ENCODE measurements at places on chromosomes 2 and 18. TPM values are rescaled to one million over a fixed set of nuclear protein-coding genes. Genes with fewer than 3 reads are reported as not detected.

The ABCG5 gene
- total RNA-seq = not detected

The PDK1 gene
- total RNA-seq = 42.8 TPM

The SKOR2 gene
- total RNA-seq = not detected

The FEV gene
- total RNA-seq = not detected

GRCh38 chr2:44777537-44777936 lies 164.0 kb upstream of the SIX3 start:
- peaks cover 10% of the 10 kb centered on the region for H3K27me3 ChIP-seq
- peaks cover 3% of the 10 kb centered on the region for H3K4me1 ChIP-seq
- H3K36me3 ChIP-seq = no peaks in the 10 kb centered on the region

DNA sequence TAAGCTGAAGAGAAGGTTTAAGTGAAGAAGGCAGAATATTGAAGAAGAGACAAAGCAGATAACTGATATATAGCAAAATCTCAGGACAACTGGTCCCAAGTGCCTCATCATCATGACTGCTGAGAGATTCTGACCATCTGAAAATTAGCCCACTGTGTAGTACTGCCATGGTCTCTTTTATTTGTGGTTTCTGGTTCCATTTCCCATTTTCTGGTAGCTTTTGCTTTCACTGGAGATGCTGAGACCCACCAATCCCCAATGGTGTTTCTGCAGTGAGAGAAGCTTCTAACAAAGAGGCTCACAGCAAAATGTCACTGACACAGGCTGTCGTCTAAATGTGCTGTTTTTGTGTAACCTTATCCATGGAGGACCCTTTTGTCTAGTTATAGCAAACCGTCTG lies 79.5 kb downstream of the TMEM163 start:
- no peak for DNase-seq
- no peak overlapping the region for H3K27ac ChIP-seq
- no peak overlapping the region for H3K4me3 ChIP-seq
- peaks cover 19% of the 10 kb centered on the region for H3K27me3 ChIP-seq
- H3K36me3 ChIP-seq = no peaks in the 10 kb centered on the region

- H3K4me1 ChIP-seq = no peaks in the 10 kb centered on the region
- no peak for DNase-seq
- H3K27me3 ChIP-seq = peaks cover 9% of the 10 kb centered on the region
- H3K4me3 ChIP-seq = no peak overlapping the region
- no peaks in the 10 kb centered on the region for H3K36me3 ChIP-seq
- H3K27ac ChIP-seq = no peak overlapping the region
These were observed 393.7 kb downstream of the STK39 start for GRCh38 chr2:167853717-167854116.

DNA sequence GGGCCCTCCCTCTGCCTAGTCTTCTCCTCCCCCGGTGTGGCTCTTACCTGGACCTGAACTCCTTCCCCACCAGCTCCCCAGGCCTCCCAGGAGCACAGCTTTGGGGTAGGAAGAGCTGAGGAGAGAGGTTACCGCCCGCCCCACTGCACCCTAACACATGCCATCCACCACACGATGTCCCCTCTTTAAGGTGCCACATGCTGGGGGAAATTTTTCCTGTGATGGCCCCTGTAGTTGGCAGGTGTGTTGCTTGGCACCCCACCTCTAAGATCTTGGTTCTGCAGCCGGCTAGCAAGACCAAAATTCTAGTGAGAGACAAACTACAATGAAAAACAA lies 6.9 kb upstream of the TEX261 start:
- DNase-seq = no peak
- H3K27ac ChIP-seq = peak overlapping the region; percentile 85
- no peak overlapping the region for H3K4me3 ChIP-seq
- peaks cover 21% of the 10 kb centered on the region for H3K4me1 ChIP-seq

- H3K36me3 ChIP-seq = no peaks in the 10 kb centered on the region
- DNase-seq = no peak
- no peaks in the 10 kb centered on the region for H3K27me3 ChIP-seq
- H3K4me1 ChIP-seq = peaks cover 7% of the 10 kb centered on the region
These were observed 40.3 kb downstream of the CYB5A start for GRCh38 chr18:74251297-74252038.

GRCh38 chr2:216369821-216370220 lies 2.5 kb downstream of the MARCHF4 start:
- H3K36me3 ChIP-seq = peaks cover 3% of the 10 kb centered on the region
- no peak overlapping the region for H3K27ac ChIP-seq
- no peak overlapping the region for H3K4me3 ChIP-seq

DNA sequence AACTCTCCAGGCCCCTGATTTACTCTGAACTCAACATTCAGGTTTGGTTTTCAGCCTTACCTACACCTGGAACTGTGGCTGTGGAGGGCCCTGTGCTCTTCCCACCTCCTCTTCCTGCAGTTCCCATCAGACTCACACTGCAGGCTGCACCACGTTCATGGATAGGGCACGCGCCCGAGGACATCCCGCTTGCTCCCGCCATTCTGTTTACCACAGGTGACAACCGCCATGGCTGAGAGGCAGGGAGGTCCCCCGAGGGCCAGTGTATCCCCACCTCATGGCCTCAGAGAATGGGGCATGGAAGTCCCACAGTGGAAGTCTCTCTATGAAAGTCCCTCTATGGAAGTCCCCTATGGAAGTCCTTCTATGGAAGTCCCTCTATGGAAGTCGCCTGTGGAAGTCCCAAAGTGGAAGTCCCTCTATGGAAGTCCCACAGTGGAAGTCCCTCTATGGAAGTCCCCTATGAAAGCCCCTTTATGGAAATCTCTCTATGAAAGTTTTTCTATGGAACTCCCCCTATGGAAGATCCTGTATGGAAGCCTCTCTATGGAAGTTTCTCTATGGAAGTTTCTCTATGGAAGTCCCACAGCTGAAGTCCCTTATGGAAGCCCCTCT lies 358.4 kb upstream of the SALL3 start:
- H3K27me3 ChIP-seq = no peaks in the 10 kb centered on the region
- no peaks in the 10 kb centered on the region for H3K36me3 ChIP-seq

DNA sequence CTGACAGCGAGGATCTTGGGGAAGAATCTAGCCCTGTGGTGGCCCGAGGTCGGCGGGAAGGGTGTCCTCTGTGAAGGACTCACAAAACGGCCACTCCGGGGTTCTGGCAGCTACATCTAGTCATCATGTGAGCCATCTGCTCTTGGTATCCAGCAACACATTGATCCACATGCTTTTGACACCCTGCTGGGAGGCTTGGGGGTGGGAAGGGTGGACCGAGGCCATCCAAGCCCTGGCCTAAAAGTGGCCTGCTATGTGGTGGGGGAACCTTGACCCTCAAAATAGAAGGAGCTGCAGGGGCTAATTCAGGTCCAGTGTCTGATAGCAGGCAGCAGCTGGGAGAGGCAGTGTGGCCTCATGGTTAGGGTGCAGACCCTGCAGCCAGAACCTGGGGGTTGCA lies 145.7 kb downstream of the CELF4 start:
- DNase-seq = no peak
- no peaks in the 10 kb centered on the region for H3K4me1 ChIP-seq
- H3K36me3 ChIP-seq = no peaks in the 10 kb centered on the region
- peaks cover 3% of the 10 kb centered on the region for H3K27me3 ChIP-seq
- H3K4me3 ChIP-seq = no peak overlapping the region

DNA sequence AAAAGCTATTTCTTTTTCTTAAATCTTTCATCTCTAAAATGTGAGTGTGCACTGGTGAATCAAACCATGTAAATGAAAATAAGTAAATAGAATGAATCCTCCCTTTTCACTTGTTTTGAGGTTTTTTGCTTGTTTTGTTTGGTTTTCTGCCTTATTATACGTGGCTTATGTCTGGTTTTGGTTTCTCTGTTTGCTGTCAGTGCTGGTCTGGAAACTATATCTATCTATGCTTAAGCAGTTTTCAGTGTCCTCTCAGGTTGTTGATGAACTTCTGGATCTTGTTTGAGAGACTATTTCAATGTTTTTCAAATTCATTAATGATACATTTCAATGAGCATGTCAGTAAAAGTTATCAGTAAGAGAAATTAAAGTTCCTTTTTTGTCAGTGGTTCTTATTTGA lies 48.1 kb upstream of the TNFRSF11A start:
- peaks cover 25% of the 10 kb centered on the region for H3K36me3 ChIP-seq
- H3K27ac ChIP-seq = no peak overlapping the region
- DNase-seq = no peak
- H3K4me1 ChIP-seq = peaks cover 14% of the 10 kb centered on the region
- H3K4me3 ChIP-seq = no peak overlapping the region

DNA sequence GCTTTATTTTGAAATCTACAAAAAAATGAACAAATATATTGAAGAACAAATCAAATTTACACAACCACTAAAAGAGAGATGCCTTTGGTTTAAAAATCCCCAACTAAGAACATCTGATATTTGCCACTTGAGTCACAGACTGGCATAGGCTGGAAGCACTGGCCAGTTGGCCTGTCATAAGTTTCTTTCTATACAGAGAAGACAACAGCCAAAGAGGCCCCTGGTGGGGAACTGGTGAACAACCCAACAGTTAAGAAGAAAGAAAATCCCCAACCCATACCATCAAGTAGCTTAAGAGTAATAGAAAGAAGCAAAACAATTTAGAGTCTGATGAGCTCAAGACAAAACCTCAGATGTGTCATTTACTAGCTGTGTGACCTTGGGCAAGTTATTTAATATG lies 45.5 kb downstream of the OSR1 start:
- H3K36me3 ChIP-seq = no peaks in the 10 kb centered on the region
- no peak overlapping the region for H3K4me3 ChIP-seq
- H3K4me1 ChIP-seq = no peaks in the 10 kb centered on the region
- no peak for DNase-seq
- H3K27me3 ChIP-seq = no peaks in the 10 kb centered on the region
- no peak overlapping the region for H3K27ac ChIP-seq

GRCh38 chr2:96913398-96914202 lies 43.7 kb upstream of the SEMA4C start:
- H3K4me1 ChIP-seq = peaks cover 26% of the 10 kb centered on the region
- H3K27me3 ChIP-seq = peaks cover 4% of the 10 kb centered on the region
- H3K36me3 ChIP-seq = peaks cover 21% of the 10 kb centered on the region
- H3K4me3 ChIP-seq = peak overlapping the region; percentile 84

- no peak for DNase-seq
- peaks cover 4% of the 10 kb centered on the region for H3K27me3 ChIP-seq
- no peaks in the 10 kb centered on the region for H3K36me3 ChIP-seq
- no peak overlapping the region for H3K27ac ChIP-seq
- no peaks in the 10 kb centered on the region for H3K4me1 ChIP-seq
These were observed 86.2 kb downstream of the MCFD2 start for GRCh38 chr2:46829231-46829995.

- DNase-seq = no peak
- no peaks in the 10 kb centered on the region for H3K27me3 ChIP-seq
- peak overlapping the region; percentile 42 for H3K27ac ChIP-seq
These were observed 94.9 kb downstream of the BCL2 start for GRCh38 chr18:63224630-63225029.

GRCh38 chr2:45930396-45930792 lies 278.9 kb downstream of the PRKCE start:
- H3K4me1 ChIP-seq = no peaks in the 10 kb centered on the region
- no peaks in the 10 kb centered on the region for H3K27me3 ChIP-seq
- peaks cover 2% of the 10 kb centered on the region for H3K36me3 ChIP-seq
- H3K27ac ChIP-seq = no peak overlapping the region
- no peak for DNase-seq
- H3K4me3 ChIP-seq = no peak overlapping the region

- H3K4me3 ChIP-seq = no peak overlapping the region
- no peaks in the 10 kb centered on the region for H3K4me1 ChIP-seq
- H3K36me3 ChIP-seq = no peaks in the 10 kb centered on the region
- no peak overlapping the region for H3K27ac ChIP-seq
- no peaks in the 10 kb centered on the region for H3K27me3 ChIP-seq
- DNase-seq = no peak
These were observed 66.3 kb upstream of the GATA6 start for GRCh38 chr18:22102953-22103646.

DNA sequence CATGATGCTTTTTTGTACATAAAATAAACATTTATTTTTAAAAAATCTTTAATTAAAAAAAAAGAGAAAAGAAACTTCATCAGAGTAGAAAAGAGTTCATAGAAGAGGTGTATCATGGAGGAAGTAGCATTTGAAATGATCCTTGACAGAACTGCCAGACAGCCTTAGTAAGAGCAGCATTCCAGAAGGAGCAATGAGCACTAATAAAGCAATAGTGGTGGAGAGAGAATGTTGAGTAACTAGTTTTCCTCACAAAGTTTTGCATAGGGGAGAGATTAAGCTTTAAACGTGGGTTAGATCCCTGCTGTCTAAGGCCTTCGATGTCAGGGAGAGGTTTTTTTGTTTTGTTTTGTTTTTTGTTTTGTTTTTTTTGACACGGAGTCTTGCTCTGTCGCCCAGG lies 29.8 kb upstream of the METTL21A start:
- no peak overlapping the region for H3K4me3 ChIP-seq
- no peaks in the 10 kb centered on the region for H3K36me3 ChIP-seq
- no peak for DNase-seq
- no peaks in the 10 kb centered on the region for H3K4me1 ChIP-seq
- H3K27ac ChIP-seq = no peak overlapping the region

DNA sequence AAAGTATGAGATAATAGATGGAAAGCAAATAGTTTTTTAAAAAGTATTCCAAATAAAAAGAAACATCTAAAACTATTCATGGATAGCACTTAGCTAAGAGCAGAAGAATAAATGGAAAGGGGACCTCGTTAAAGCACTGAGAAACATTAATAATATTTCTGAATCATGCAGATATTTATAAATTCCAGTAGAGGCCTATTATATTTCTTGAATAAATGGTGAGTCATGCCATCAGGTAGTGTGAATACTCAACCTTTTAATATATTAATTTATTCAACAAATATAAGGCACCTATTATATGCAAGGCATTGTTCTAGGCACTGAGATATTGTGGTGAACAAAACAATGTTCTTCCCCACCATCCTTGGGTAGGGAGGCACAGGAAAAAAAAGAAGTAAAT lies 53.8 kb downstream of the ICA1L start:
- no peak overlapping the region for H3K27ac ChIP-seq
- no peak for DNase-seq
- H3K36me3 ChIP-seq = peaks cover 10% of the 10 kb centered on the region
- no peak overlapping the region for H3K4me3 ChIP-seq

GRCh38 chr2:220168891-220169546 lies 541.6 kb downstream of the SLC4A3 start:
- H3K4me3 ChIP-seq = no peak overlapping the region
- H3K27ac ChIP-seq = no peak overlapping the region
- no peaks in the 10 kb centered on the region for H3K27me3 ChIP-seq
- no peaks in the 10 kb centered on the region for H3K36me3 ChIP-seq
- no peak for DNase-seq
- no peaks in the 10 kb centered on the region for H3K4me1 ChIP-seq

GRCh38 chr18:59374128-59374527 lies 15.1 kb upstream of the LMAN1 start:
- peaks cover 15% of the 10 kb centered on the region for H3K27me3 ChIP-seq
- peaks cover 5% of the 10 kb centered on the region for H3K4me1 ChIP-seq
- no peaks in the 10 kb centered on the region for H3K36me3 ChIP-seq
- DNase-seq = no peak

DNA sequence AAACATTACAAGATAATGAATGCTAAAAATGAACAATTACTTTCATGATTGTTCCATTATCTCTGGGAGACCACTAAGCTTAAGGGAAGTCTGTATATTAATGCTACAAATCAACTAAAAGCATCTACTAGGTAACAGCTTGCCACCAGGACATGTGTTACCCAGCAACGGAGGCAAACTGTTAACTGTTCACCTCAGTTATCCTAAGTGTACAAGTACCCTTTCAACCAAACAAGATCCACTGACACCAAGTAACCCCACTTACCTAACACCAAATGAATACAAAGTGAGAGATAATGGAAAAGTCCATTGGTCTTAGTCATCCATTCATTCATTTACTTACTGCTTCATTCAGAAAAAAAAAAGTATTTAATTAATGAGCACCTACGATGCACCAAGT lies 54.7 kb upstream of the KIDINS220 start:
- peaks cover 2% of the 10 kb centered on the region for H3K4me1 ChIP-seq
- H3K27me3 ChIP-seq = peaks cover 5% of the 10 kb centered on the region
- H3K27ac ChIP-seq = no peak overlapping the region

- peaks cover 18% of the 10 kb centered on the region for H3K36me3 ChIP-seq
- H3K27ac ChIP-seq = no peak overlapping the region
- no peak for DNase-seq
These were observed 9.9 kb downstream of the CCT7 start for GRCh38 chr2:73243884-73244570.

Measured in activated naive CD8-positive, alpha-beta T cell treated with anti-CD3 and anti-CD28 coated beads, Interleukin-2, amount 10 ng/mL, durations not matched to agents 7 days and 5 days (primary cell).